ENCODE measurements at places on chromosomes 13 and 19. TPM values are rescaled to one million over a fixed set of nuclear protein-coding genes. Genes with fewer than 3 reads are reported as not detected.

The ZNF471 gene
- total RNA-seq: 3.6 TPM

The FAM83E gene
- not detected for total RNA-seq

The LYPD3 gene
- under 0.01 TPM for total RNA-seq

The ADPRHL1 gene
- total RNA-seq: 2.1 TPM

The ZNF763 gene
- total RNA-seq: 2.8 TPM

The CD209 gene
- total RNA-seq: not detected

The OR10H1 gene
- total RNA-seq: not detected

The CGB2 gene
- not detected for total RNA-seq

The FOXA3 gene
- not detected for total RNA-seq

The CCDC8 gene
- 32.1 TPM for total RNA-seq

The IGFL3 gene
- not detected for total RNA-seq

The CATSPERD gene
- not detected for total RNA-seq

The IL4I1 gene
- not detected for total RNA-seq

The C5AR2 gene
- total RNA-seq: not detected

The LILRA1 gene
- total RNA-seq: not detected

The ZNF223 gene
- total RNA-seq: 3.1 TPM

The FKRP gene
- total RNA-seq: 20.8 TPM

The COL4A1 gene
- 1,500 TPM for total RNA-seq

The LHFPL6 gene
- 82.9 TPM for total RNA-seq

The CARM1 gene
- 33.0 TPM for total RNA-seq

The MEIS3 gene
- total RNA-seq: 48.1 TPM

The PSG6 gene
- not detected for total RNA-seq

The CEACAM16 gene
- total RNA-seq: not detected

The OR7E24 gene
- total RNA-seq: not detected

The ZFP36 gene
- 47.3 TPM for total RNA-seq

The TPGS1 gene
- 28.5 TPM for total RNA-seq

The METTL21C gene
- not detected for total RNA-seq

The CEACAM19 gene
- 1.6 TPM for total RNA-seq

The CD70 gene
- not detected for total RNA-seq

The ZNF557 gene
- 9.2 TPM for total RNA-seq

The GRIN3B gene
- total RNA-seq: 0.54 TPM

The TUBA3C gene
- not detected for total RNA-seq

The TMEM59L gene
- total RNA-seq: 12.8 TPM

The MYO1F gene
- total RNA-seq: 0.49 TPM

The PLIN5 gene
- 1.3 TPM for total RNA-seq

The CDC37 gene
- 257 TPM for total RNA-seq

The FCAR gene
- not detected for total RNA-seq

The KLK4 gene
- not detected for total RNA-seq

The KCNJ14 gene
- total RNA-seq: 0.36 TPM

The CD22 gene
- total RNA-seq: not detected

The KLHL26 gene
- total RNA-seq: 11.6 TPM
